ENCODE measurements at places on chromosomes 6 and 20.

DNA sequence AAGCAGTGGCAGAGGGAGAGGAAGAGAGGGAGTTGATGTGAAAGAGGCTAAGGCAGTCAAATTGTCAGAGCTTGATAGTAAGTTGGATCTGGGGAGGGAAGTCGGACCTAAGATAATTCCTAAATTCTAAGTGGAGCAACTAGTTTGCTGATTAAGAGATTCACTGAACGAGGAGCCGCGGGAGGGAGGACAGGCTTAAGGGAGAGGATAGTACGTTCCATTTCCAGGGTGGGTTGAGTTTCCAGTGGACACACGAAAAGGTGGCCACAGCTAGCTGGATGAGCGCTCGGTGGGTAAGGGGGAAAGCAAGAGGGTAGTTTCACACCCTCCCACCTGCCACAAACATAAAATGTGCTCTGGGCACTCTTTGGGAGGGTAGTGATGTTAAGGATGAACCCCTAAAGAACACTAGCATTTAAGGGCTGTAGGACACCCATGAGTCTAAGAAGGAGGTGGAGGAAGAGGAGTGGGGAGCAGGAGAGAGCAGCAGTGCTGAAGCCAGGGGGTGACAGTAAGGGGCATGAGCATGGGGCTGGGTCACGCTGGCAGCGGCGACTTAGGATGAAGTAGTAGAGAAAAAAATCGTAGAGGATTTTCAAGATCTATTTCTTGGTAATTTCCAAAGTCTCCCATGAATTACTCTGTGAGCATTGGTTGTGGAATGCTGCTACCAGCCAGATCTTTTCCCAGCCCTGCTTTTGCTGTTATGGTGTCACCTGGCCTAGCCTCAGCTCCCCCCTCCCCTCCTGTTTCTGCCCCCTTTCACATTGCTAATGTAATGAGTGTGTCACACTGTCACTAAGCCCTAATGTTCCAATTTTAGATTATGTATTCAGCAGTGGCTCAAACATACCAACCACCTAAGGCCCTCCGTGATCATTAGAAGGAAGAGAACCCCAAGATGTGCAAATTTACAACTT, 21.4 kb downstream of the ACTR5 start:
- DNase-seq: no peak

GRCh38 chr6:28673787-28674671, 148.3 kb downstream of the GPX5 start:
- DNase-seq: no peak

DNA sequence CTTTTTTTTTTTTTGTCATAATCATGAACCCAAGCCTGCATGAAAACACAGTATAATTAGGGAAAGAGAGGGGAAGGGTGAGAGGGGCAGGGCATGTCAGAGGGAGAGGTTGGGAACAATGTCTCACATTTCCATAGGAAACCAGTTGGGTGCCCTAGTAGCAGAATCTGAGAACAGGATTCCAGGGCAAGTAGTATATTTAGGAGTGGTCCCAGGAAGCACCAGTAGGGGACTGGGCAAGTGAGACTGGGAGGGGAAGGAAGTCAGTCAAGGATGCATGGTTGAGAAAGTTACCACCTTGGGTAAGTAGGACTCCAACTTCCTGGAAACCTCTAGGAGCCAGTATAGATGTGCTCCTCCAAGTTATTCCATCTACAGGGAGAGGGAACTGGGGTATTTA, 88.6 kb upstream of the MAFB start:
- DNase-seq: no peak

DNA sequence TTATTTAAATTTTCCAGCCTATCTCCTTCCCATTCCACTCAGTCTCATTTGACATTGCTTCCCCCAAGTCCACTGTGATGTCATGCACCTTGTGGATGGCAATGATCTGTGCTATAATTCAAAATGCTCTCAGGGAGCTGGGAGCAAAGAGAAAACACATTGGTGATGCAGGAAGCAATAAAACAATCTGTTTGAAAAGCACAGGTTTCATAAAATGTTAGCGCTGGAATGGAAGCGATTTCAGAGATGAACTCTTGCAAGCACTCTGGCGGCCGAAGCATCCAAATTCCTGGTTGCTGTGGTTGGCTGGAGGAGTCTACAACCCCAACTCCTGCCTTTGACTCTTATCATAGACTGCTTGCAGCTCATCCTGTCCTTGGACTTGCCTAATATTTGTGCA, 167.0 kb downstream of the GMPR start:
- no peak for DNase-seq

- no peak for DNase-seq
Measured at GRCh38 chr6:149906405-149906804, 8.5 kb upstream of the RAET1E start.

- DNase-seq: no peak
Measured at GRCh38 chr6:68958327-68958726, 323.2 kb downstream of the ADGRB3 start.

DNA sequence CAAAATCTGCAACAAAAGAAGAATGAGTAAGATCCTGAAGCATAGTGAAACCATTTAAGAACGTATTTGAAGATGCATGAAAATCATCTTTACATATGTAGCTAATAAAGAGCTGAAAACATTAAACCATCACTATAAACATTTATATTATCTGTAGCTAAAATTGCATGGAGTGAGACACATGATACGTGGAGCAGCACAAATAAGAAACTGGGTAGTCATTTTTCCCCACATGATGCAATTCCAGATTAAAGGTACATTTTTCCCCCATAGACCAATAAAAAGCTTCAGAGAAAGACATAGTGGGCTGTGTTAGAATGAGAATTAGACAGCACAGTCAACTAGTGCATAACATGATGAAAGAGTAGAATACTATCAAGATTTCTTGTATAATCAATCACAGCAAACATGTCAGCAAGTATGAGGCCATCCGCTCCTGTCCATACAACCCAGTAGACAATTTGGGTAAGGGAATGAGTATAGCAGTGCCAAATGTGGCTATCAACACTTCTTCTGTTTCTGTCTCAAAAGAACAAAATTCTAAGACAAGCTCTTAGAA, 67.0 kb downstream of the RSPO3 start:
- DNase-seq: no peak

DNA sequence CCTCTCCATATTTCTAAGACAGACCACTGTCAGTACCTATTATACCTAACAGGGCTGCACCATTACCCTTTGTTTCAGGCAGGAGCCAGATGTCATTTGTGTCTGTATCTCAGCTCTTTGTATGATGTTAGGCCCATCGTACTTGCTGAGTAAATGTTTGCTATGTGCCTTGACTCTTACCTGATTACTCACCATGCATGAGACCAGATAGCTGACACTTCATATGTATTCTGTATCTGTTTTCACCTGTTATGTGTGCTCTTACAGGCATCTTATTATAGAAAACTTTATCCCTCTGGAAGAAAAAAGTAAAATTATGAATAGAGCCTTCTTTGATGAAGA, 31.7 kb upstream of the ASXL1 start:
- DNase-seq: no peak

- DNase-seq: no peak
Measured at GRCh38 chr6:121760745-121761144, 325.3 kb downstream of the GJA1 start.

DNA sequence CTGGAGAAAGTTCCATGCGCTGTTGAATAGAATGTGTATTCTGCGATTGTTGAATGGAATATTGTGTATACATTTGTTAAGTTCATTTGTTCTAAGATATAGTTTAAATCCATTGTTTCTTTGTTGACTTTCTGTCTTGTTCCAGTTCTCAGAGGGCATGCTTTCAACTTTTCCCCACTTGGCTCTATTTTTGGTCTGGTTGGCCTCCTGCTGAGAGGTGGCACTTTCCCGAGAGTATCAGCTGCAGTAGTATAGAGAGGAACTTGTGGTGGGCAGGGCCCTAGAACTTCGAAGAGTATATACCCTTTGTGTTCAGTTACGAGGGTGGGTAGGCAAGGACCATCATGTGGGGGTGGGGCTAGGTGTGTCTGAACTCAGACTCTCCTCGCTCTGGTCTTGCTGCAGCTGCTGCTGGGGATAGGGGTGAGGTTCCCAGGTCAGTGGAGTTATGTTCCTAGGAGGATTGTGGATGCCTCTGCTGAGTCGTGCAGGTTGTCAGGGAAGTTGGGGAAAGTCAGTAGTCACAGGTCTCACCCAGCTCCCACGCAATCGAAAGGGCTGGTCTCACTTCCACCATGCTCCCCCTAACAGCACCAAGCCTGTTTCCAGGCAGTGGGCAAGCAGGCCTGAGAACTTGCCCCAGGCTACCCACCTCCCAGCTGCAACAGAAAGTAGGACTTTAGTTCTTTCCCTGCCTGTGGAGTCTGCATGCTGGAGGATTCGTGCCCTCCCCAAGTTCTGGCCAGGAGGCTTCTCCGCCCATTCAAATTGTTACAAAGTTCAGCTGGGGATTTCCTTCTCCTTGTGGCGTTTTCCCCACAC, 118.9 kb upstream of the SSTR4 start:
- no peak for DNase-seq

GRCh38 chr6:25874118-25874517, at the start of gene SLC17A3:
TSS of gene SLC17A3 (minus strand) at chr6:25874243. CDS start at chr6:25868387, 5,856 bp downstream.
- DNase-seq: no peak

Data from stimulated activated CD8-positive, alpha-beta memory T cell treated with anti-CD3 and anti-CD28 coated beads, Interleukin-7, amount 100 ng/mL, for 1 hour (primary cell).